ENCODE measurements at places on chromosomes 1 and 21.

GRCh38 chr1:110393691-110394492 is 3.1 kb upstream of the SLC16A4 start:
- DNase-seq = no peak

- DNase-seq = no peak
These were observed 15.5 kb downstream of the IFNGR2 start for GRCh38 chr21:33418691-33419090.

- no peak for DNase-seq
These were observed 30.8 kb downstream of the AK2 start for GRCh38 chr1:33005838-33006421.

DNA sequence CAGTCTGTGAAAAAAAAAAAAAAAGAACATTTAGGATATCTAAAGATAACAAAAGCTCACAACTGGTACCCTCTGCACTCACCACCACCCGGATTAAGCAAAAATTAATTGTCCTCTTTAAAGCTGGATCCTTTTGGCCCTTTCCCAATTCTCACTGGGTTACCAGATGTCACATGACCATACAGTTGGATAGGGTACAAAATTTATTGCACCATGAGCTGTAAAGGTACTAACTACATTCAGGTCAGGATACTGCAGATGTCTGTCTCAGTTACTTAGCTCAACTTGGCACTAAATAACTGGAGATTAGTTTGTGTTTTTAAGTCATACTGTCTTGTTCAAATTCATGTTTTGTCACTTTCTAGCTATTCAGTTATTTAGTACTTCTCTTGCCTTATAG is 96.3 kb downstream of the GPATCH2 start:
- DNase-seq = no peak

GRCh38 chr1:50378770-50379169 is 44.5 kb downstream of the DMRTA2 start:
- DNase-seq = no peak

- no peak for DNase-seq
These were observed 62.1 kb downstream of the SKI start for GRCh38 chr1:2290171-2290578.

DNA sequence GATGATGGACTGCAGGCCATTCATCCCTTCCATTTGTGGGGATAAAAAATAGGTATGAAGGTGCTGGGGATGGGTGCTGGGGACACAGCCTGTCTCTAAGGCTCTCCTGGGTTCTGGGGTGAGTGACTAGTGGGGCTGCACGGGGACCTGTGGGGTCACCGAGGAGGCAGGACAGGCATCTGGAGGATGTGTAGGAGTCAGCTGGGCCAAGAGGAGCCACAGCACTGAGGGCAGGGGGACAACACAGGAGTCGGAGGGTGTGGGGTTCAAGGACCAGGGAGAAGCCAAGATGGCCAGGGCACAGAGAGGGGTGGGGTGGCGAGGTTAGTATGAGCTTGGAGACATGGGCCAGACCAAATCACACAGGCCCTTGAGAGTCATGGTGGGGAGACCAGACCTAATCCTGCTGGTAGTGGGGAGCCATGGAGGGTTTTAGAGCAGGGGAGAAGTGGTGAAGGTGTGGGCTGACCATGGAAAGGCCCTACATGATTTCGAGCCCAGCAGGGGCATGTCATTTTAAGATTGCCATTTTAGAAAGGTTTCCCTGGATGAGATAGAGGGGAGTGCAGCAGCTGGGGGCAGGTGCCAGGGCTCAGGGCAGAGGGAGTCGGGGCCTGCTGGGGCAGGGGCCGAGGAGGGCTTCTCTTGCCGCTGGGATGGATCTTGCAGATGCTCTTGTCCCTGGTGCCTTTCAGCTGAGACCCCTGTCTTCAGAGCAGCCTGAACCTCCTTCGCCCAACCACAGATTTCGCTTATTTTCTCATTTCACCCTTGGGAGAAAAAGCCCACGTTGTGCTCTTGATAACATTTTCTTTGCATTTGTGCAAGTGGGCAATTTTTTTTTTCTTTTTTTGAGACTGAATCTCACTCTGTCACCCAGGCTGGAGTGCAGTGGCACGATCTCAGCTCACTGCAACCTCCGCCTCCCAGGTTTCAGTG is 22.7 kb downstream of the SERINC2 start:
- no peak for DNase-seq

DNA sequence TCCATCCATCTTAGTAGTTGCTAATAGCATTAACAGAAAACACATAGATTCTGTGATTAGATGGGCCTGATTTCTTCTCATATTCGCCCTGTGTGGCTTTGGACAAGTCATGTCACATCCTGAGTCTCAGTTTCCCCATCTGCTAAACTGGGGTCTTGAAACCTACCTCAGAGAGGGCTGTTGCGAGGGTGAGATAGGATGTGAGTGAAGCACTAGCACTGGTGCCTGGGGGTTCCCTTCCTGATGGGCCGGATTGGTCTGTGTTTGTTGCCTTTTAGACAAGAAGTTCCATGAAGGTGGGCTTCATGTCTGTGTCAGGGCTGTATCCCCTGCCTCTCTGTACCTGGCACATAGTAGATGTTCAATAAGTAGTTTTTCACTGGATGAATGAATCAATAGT is 3.5 kb upstream of the MAN1C1 start:
- no peak for DNase-seq

- DNase-seq = no peak
These were observed 226.3 kb upstream of the USP24 start for GRCh38 chr1:55441489-55441888.

GRCh38 chr1:171140401-171140800 is 44.7 kb upstream of the FMO2 start:
- DNase-seq = no peak

- DNase-seq = no peak
These were observed 236.4 kb downstream of the USH2A start for GRCh38 chr1:216186816-216187215.

DNA sequence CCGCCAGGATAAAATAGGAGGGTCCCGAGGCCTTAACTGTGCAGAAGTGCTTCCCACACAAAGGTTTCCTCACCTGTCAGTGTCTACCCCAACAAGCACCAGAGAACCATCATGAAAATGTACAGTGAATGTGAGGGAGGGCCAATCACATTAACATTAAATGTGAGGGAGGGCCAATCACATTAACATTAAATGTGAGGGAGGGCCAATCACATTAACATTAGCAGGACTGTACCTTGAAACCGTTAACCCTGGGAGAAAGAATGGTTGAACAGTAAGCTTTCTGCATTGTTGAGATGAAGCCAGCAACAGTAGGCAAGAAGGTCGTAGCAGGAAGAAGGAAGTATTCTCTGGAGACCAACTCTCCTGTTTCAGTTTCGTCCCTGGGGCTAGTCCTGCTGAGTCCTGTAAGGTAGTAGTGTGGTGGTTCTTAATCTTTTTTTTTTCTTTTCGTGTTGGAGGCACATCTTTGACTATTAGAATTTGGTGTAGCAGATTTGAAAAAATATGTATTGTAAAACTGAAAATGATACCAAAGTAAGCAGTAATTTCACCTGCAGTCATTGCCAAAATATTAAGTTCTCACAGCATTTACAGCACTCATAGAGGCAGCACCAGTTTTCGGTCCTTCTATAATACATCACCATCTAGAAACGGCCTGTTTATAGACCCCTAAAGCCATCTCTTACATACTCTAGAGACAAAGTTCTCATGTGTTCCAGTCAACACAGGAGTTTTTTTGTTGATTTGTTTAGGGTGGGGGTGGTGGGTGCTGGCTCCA is 98.6 kb upstream of the PPP2R5A start:
- DNase-seq = no peak

DNA sequence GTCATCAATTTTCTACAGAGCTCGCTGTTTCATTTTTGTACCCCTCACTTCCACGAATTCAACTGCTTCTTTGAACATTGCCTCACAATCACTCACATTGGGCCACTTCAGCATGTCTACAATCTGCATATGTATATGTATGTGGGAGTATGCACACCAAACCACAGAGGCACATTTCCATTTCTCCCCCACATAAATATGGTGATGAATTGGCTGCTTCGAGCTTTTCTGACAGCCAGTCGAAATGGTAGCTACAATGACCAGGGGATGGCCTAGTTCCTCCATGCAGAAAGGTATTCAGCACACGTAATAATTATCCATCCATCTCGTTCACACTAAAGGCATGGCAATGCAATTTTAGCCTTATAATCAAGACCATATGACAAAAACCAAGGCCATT is 229.6 kb upstream of the ESRRG start:
- DNase-seq = no peak

DNA sequence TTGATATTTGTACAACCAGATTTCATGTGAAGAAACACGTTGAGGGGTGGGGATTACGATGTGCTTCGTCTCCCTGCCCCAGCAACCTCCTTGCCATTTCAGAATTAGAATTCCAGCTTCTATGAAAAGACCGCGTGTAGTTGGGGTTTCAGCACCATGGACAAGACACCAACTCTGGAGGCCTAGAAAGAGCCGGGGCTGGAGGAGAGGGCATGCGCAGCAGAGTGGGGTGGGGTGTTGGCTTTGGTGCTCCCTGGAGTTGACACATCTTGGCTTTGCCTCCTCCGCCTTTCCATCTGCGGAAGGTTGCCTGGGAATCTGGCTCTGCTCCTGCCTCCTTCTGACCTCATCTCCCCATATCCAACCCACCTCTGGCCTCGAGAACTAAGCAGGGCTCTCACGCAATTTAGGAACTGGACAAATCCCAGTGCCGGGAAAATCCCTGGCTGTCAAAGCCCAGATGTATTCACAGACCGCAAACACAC is 11.8 kb downstream of the HTR6 start:
- no peak for DNase-seq

DNA sequence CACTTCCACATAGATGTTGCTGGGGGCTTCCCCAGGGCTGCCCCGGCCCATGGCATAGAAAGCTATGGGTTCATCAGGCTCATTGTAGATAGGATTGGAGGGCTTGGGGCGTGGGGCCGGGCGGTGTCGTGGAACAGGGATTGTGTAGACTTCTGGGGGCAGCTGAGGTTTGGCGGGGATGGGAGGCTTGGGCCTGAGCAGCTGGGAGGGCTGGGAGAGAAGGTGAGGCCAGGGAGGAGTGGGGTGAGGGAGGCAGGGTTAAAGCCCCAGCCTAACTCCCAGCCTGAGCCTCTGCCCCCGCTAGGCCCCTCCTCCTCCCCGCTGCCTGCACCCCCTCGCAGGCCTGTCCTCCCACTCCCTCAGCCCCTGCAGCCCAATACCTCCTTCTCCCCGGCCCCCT is 7.4 kb downstream of the SH2D2A start:
- no peak for DNase-seq

GRCh38 chr21:29638138-29638537 is 301.7 kb downstream of the GRIK1 start:
- no peak for DNase-seq
